ENCODE measurements at places on chromosomes 1 and 21.
A peak's percentile ranks its signal among the peaks of the same experiment; 100 is the strongest.

DNA sequence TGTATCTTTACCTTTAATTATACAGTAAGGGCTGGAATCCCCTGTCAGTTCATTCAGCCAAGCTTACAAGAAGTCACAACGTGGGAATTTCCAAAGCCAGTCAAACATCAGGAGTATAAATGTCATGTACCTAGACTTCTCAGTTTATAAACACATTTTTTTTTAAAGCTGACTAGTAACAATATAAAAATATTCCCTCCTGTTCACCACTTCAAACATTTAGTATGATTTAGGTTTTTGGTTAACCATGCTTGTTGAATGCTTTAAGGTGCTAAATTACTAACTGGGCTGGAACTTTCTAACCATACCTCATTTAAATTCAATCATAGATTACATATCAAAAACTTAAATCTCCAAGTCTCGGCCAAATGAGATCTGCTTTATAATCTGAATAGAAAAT, 44.0 kb downstream of the JAK1 start:
- no peak for DNase-seq

- no peak for DNase-seq
These were observed 10.5 kb downstream of the ZMYM4 start for GRCh38 chr1:35278886-35279554.

DNA sequence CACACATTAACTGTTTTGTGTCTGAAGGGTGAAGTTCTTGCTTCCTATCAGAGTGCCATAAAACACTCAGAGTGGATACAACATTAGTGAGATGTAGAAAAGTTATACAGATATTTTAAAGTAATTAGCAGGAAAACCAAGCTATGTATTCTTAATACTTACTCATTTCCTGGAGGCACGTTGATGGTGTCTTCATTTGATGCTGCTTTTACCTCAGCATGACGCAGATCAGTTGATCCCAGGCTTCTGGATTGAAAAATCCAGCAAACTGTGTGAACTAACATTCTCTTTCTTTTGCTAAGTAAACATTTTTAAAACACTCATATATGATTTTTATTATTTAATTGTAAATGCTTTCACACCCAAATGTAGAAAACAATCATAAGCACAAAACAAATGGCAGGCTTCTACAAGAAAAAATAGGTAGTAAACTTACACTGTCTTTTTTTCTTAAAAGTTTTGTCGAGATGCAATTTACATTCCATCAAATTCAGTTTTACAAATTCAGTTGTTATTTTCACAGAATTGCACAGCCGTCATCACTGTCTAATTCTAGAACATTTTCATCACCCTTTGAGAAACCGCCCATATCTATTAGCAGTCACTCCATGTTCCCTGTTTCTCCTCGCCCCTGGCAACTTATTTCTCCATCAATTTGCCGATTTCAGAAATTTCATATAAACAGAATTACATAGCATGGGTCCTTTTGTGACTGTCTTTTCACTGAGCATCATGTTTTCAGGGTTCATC, 198.9 kb downstream of the LRRC7 start:
- DNase-seq: no peak

DNA sequence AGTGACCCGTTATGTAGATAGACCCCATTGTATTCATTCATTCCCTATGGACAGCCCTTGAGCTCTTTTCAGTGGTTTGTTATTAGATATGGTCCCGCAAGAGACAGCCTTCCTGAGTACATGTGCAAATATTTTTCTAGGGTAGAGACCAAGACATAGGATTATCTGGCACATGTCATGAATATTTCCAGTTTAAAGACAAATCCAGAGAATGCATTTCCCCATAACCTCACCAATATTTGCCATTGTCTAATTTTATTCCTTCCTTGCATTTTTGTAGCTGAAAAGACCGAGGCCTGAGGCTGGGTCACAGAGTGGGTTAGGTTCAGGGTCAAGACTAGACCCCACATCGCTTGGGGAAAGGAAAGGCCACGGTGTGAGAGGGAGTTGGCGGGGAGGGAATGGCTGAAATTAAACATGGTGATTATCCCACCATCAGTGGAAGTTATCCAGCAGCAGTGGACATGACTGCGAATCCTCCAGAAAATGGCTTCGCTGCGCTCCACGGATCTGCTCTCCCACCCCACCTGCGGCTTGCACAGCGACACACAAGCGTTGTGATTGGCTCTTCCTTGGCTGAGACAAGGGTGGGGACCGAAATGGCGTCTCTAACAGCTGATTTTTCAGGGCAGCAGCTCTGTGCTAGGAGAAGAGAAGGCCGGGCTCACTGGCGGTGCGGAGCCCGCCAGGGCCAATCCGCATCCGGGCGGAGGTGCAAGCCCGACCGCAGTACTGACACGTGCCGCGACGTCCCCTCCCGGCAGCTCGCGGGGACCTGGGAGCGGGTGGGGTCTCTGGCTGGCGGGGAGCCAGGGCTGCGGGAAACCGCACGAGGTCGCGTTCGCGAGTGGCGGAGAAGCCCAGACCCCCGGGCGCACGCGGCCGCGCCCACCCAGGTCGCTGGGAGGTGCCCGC, 16.1 kb upstream of the STMN1 start:
- DNase-seq: peak; percentile 62

DNA sequence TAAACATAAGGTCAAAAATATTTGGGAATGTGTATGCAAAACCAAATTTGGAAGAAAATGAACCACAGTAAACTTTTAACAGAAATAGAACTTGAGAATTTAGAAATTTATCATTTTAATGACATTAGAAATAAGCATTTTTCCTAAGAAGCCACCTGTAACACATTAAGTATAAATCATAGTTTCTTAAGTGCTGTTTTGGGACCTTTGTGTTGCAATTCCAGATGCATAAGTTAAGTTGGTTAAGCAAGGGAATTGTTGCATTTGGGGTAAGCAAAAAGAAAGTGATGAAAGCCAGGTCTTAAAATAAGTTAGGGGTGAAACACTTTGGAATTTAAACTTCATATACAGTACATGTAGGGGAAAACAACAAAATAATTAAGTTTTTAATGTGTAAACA, 49.8 kb downstream of the CDKN2C start:
- no peak for DNase-seq

GRCh38 chr1:33875862-33876261, 12.0 kb downstream of the HMGB4 start:
- DNase-seq: no peak

Data from activated T-cell treated with anti-CD3 and anti-CD28 coated beads, Interleukin-2, amount 50 U/mL, for 48 hours (primary cell).